ENCODE measurements at places on chromosomes 2 and 18. TPM values are rescaled to one million over a fixed set of nuclear protein-coding genes. Genes with fewer than 3 reads are reported as not detected.

RAB17 gene
- not detected for total RNA-seq

MLPH gene
- total RNA-seq: not detected

FEV gene
- not detected for total RNA-seq

CROCC2 gene
- not detected for total RNA-seq

DNA sequence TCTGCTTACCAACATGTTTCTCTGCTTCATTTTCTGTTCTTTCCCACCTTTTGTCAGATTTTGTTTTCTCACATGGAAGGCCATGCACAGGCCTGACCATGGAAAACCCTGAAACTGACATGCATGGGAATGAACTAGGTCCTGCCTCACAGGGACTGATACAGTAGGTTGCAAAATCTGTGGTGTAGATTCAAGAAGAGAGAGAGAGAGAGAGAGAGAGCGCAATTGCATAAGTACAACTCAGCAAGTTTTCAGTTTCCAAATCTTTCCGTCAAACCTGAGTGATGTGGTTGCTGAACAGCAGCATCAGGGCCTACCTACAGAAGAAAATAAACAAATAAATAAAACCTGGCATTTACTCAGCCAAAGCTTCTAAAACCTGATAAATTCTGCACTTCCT, 87.5 kb upstream of the RNF152 start:
- DNase-seq: no peak

DNA sequence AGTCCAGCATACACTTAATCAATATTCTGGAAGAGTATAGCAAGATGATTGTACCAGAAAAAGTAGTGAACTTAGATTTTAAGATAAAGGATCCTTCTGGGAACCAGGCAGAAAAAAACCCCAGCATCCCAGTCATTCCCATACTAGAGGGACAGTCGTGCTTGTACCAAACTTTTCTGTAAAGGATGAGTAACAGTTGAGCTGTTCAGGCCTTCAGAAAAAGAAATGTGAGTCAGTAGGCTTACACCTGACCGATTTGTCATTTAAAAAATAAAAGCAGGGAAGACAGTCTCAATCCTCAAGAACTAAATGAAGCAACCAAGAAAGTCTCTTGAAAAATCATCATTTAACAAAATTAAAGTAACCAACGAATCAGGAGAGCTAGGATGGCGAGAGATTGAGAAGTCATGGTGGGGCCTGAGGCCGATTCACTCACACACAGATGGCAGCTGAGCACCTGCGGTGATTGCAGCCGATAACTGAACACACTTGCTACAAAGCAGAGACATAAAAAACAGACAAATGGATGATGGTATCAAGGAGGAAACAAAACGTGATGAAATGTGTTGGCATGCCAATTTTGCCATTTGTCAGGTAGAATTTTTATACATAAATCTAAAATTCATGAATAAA, 170.0 kb upstream of the ALKAL2 start:
- DNase-seq: no peak

DNA sequence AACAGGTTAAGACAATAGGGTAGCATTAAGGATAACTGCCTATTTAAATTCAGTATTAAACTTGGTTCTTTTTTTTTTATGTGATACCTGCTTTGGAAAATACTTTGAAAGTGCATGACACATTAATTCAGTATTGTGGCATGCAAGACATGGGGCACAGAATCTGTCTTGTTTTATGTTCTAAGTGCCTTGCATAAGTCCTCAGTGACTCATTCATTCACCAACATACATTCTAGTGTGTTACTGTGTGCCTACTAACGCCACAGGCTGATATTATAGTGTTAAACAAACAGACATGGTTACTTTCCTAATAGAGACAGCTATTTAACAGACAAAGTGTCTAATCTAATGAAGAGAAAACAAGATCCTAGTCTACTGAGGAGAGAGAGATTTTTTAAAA, 91.7 kb downstream of the GCA start:
- no peak for DNase-seq

DNA sequence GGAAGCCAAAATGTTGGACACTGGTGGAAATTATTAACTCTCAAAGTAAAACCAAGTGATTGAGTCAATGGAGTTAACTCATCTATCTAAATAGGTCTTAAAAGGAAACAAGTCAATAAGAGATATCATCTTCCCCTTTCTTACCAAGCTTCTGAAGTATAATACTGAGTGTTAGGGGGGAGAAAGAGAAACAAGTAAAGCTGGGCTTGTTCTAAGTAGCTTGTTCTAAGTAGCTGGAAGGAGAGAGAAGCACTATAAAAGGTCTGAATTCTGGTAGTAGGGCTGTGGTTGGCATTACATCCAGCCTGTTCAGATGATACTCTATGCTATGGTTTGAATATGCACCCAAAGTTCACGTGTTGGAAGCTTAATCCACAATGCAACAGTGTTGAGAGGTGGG, 26.8 kb downstream of the YES1 start:
- no peak for DNase-seq

INHBB gene
- 1.8 TPM for total RNA-seq

- no peak for DNase-seq
Measured at GRCh38 chr2:62435720-62436119, 70.3 kb downstream of the TMEM17 start.

GRCh38 chr2:15378148-15378908, 182.8 kb downstream of the NBAS start:
- no peak for DNase-seq

Data from MG63 (cell line).